ENCODE measurements at places on chromosomes 5 and 9. TPM values are rescaled to one million over a fixed set of nuclear protein-coding genes. Genes with fewer than 3 reads are reported as not detected.

DMGDH gene
- not detected for total RNA-seq

LURAP1L gene
- total RNA-seq = 28.3 TPM

SMIM33 gene
- total RNA-seq = not detected

CCDC192 gene
- total RNA-seq = not detected

KCNV2 gene
- total RNA-seq = not detected

JAKMIP2 gene
- not detected for total RNA-seq

FBLL1 gene
- total RNA-seq = 0.14 TPM

All from A549 treated with AZD2906 at 1 μM for 4 hours (cell line).